ENCODE measurements at places on chromosomes 12 and 14.
A peak's percentile ranks its signal among the peaks of the same experiment; 100 is the strongest.

DNA sequence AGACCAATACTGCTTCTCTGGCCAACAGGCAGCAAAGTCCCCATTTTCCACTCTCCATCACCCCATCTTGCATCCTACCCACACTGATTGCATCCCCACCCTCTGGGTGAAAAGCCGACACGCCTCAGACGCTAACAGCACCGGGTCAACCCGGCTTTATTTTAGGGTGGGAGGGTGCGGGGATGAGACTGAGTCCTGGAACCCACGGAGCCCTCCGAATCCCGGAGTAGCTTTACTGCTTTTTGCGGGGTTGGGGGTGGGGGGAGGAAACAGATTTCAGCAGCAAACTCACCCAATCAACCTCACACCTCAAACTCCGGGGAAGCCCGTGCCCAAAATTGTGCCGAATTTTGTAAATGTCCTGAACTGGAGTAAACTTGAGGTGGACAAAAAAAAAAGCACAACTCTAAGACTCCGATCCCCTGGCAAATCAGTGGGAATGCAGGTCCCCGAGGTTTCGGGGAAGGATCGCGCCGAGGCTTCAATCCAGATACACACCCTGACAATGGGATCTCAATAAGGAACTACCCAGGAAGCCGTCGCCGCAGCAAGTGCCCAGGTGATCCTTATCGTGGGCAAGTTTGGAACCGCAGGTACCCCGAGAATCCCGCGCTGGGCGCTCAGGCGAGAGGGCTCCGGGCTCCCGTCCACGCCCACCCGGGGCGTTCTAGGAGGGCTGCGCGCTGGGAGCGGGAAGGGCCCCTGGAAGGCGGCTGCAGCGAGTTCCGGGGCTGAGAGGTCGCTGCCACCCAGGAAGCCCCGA is 1.1 kb downstream of the GCH1 start:
- no peak for DNase-seq

DNA sequence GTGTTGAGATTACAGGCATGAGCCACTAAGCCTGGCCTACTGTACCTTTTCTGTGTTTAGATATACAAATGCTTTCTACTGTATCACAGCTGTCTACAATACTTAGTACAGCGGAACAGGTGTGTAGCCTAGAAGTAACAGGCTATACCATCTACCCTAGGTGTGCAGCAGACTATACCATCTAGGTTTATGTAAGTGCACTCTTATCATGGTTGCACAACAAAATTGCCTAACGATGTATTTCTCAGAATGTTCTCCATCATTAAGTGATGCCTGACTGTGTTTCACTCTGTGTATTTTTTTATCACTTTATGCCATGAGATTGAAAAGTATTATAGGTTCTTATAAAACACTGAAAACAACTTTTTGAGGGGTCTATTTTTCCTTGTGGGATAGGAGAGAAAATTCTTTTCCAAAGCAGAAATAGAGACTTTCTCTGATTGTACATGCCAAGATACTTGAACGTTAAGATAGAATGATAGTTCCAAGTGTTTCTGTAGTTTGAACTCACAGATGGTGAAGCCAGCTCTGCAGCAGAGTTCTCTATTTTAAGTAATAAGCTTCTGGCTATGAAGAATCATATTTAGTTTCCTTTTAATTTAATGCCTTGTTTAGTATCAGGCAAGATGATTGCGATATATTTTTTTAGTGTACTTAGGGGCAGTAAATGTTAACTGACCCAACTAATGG is 17.0 kb downstream of the TMPRSS12 start:
- DNase-seq = no peak

GRCh38 chr12:25787701-25788100 is 170.8 kb upstream of the RASSF8 start:
- DNase-seq = no peak

DNA sequence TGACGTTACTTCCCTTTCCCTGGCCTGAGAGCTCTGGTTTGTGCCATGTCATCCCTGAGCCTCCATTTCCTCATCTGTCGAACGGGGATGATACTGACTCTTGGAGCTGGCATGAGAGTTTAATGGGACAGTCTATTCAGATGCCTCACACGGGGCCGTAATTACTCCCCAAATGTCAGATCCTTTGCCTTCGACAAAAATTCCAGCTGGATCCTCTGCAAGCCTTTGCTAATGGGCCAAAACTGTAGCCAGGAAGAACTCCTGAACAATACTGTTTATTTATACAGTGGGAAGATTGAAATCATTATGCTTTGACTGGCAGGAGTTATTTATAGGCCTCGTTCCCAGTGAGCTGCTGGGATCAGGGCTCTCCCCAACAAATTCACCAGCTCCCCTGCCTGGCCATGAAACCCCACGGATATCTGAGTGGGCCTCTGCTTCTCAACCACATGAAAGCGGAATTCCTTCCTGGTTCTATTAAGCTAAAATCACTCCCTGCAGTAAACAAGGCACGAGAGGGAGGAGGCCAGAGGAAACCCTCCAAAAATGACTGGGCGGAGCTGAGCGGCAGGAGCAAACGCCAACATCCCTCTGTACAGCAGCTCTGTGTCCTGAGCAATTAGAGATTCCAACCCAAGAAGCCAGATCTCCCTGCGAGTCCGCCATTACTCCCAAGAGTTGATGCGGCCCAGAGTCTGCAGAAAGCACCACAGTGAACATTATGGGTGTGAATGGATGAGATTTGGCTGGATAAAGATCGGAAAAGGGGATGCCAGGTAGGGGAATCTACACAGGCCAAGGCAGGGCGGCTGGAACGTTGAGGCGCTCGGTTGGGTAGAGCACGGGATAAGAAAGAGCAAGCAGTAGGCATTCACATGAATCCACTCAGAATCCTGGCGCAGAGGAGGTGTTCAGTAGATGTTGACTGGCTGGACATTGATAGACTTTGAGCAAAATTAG is 326.1 kb downstream of the BCL11B start:
- DNase-seq = no peak

DNA sequence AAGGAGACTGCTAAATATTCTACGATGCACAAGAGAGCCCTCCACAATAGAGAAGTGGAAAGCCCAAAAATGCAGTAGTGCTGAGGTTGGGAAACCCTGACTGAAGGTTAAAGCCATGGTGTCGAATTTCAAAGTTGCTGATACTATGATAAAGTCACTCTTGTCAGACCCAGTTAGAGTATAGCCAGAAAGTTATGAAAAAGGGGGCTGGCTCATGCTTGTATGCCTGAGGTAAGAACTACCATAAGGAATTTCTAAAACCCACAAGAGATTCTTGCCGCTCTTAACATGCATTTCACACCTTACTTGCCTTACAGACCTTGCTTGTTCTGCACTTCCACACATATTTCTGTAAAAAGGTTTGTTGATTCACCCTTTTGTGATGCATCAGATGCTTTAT is 184.6 kb downstream of the SLC6A15 start:
- no peak for DNase-seq

DNA sequence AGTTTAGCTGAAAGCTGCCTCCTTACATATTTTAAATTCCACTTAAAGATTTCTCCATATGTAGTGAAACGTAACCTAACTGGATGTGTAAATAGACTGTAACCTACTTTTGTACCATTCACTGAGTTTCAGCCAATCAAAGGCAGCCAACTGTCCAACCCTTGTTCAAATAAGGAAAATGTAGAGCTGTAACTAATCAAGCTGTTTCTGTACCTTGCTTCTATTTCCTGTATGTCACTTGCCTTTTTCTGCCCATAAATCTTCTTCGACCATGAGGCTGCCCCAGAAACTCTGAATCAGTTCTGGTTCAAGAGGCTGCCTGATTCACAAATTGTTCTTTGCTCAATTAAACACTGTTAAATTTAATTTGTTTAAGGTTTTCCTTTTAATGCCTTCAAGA is 6.3 kb downstream of the SLC7A8 start:
- DNase-seq = no peak

DNA sequence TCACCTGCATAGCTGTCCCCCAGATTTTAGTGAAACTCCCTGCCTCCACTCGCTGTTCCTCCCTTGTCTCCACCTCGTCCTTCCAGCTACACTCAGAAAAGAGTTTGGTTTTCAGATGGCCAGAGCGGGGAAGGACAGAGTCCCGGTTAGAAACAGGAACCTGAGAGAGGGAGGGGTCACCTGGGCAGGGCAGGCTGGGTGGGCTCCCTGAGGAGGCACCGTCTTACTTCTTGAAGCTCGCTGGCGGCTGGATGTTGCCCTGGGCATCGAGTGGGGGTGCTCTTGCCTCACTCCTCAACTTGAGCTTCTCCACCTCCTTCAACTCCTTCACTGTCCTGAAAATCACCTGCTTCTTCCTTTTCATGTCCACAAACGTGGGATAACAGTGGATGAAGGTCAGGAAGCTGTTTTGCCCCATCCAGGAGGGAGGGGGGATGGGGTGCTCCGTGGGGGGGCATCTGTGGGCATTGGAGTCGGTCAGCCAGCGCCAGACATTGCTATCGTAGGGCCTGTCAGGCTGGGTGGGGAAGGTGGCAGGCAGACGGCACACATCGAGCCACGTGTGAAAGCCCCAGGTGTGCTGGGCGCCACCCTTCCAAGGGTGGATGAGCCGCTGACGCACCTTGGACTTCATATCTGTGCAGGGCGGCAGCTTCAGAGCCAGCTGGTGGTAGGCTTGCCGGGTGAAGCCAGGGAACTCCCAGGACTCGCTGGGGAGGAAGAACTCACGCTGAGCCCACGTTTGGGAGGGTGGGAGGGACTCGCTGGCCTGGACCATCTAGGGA is 2.0 kb downstream of the TEX52 start:
- DNase-seq = no peak

DNA sequence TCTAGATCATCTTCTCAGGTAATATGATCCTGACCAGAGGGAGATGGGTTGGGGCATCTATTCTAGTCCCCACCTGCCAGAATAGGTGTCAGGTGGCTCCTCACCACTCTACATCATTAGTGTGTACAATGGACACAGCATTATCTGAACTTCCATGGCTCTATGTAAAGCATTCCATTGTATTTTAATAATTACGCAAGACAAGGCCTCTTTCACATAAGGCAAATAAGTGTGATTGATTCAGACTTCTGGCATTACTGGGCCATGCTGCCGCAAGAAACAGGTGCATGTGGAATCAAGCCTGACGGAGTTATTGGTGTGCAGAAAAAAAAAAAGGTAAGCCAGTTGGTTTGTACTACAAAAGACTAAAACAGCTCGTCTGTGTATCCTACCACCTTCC is 3.1 kb upstream of the DDHD1 start:
- DNase-seq = no peak

DNA sequence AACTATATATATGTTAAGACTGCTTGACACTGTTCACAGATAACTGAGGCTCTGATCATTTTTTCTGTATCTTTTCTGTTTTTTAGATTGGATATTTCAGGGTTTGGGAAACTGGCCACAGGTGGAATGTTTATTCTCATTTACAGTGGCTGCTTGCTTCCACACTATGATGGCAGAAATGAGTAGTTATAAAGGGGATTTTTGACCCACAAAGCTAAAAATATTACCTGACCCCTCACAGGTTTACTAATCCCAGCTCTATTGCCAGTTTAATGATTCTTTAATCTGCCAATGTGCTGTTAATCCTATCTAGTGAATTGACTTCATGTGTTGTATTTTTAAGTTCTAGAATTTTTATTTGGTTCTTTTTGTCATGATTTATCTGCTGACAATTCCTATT is 29.6 kb downstream of the ACADS start:
- DNase-seq = no peak

GRCh38 chr14:89397569-89398230 is 19.3 kb downstream of the FOXN3 start:
- no peak for DNase-seq

- DNase-seq = no peak
Measured at GRCh38 chr14:42229976-42230375, 623.3 kb downstream of the LRFN5 start.

GRCh38 chr12:115357681-115358080 is 673.7 kb upstream of the TBX3 start:
- no peak for DNase-seq

GRCh38 chr12:943051-943450 is 6.4 kb downstream of the RAD52 start:
- DNase-seq = no peak

- no peak for DNase-seq
Measured at GRCh38 chr14:75273272-75274049, 5.2 kb upstream of the FOS start.

DNA sequence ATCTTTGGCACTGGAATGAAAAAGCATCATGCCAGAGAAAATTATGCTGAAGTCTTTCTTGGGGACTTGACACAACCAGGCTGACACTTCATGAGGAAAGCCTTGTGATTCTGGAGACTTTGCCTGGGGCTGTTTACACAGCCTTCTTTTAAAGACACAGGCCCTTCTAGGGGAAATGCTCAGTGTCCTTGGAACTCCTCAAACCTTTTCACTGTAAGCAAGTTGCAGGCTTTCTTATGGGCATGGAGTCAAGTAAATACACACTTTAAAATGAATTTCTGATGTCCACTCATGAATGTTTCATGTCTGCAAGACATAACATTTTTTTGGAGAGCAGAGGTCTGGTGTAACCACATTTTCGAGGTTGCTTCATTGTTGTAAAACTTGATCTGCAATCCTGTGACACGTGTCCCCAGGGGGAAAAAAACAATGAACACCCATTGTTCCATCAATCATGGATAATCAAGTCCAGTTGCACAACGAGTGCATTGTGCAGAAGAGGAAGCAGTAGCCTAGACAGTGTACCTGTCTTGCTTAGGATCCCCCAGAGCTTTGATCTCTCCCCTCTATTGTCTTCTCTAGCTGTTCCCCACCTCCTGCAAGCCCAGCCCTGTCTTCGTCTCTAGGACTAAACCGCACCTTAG is 155.1 kb upstream of the PRICKLE1 start:
- no peak for DNase-seq

- DNase-seq = no peak
Measured at GRCh38 chr14:49770212-49770817, 2.4 kb downstream of the KLHDC2 start.

- DNase-seq = no peak
Measured at GRCh38 chr14:101719045-101719645, 42.4 kb upstream of the PPP2R5C start.

DNA sequence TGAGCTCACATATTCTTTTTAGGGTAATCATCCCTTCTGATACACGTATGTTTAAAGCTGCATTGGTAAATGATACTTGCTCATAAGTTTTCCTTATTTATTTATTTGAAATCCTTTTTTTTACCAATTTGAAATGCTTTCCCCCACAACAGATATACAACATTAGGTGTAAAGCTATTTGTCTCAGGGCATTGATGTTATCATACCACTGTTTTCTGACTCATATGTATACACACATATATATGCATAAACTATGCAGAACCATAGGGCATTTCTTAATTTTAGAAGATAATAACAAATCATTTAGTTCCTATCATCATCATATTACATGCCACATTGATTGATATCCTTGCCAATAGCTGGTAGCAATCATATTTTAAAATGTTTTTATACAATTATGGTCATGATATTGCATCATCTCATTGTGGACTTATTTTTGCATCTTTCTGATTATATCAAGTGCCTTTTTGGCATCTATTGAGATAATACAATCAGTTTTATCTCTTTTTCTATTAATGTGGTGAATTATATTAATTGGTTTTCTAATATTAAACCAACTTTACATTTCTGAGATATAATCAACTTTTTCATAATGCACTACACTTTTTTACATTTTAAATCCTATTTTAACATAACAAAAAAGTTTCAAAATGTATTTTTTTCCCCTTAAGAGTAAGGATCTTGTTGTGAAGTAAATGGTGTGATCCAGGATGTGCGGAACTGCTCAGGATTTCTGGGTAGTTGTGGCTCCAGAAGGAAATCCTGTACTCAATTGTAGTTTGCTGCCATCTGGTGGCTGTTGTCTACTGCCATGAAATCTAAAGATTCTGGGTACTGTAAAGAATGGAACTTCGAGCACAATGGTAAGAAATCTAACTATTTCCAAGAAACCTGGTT is 16.7 kb downstream of the OR9K2 start:
- peak; percentile 5 for DNase-seq

Data from activated CD8-positive, alpha-beta memory T cell treated with anti-CD3 and anti-CD28 coated beads for 1 hour (primary cell).